ENCODE measurements at places on chromosomes 12 and 14. TPM values are rescaled to one million over a fixed set of nuclear protein-coding genes. Genes with fewer than 3 reads are reported as not detected.

The PTPRQ gene
- total RNA-seq, result not detected

The GAS2L3 gene
- total RNA-seq, result 38.7 TPM

The LRRIQ1 gene
- 0.89 TPM for total RNA-seq

The SLC10A1 gene
- not detected for total RNA-seq

The KCNC2 gene
- not detected for total RNA-seq

The TAS2R43 gene
- total RNA-seq, result not detected

The TOMM20L gene
- not detected for total RNA-seq

The KRT71 gene
- total RNA-seq, result not detected

The RND1 gene
- 2.0 TPM for total RNA-seq

The CD163L1 gene
- 27.0 TPM for total RNA-seq

The MIP gene
- total RNA-seq, result 0.79 TPM

The PTPN21 gene
- 7.6 TPM for total RNA-seq

DNA sequence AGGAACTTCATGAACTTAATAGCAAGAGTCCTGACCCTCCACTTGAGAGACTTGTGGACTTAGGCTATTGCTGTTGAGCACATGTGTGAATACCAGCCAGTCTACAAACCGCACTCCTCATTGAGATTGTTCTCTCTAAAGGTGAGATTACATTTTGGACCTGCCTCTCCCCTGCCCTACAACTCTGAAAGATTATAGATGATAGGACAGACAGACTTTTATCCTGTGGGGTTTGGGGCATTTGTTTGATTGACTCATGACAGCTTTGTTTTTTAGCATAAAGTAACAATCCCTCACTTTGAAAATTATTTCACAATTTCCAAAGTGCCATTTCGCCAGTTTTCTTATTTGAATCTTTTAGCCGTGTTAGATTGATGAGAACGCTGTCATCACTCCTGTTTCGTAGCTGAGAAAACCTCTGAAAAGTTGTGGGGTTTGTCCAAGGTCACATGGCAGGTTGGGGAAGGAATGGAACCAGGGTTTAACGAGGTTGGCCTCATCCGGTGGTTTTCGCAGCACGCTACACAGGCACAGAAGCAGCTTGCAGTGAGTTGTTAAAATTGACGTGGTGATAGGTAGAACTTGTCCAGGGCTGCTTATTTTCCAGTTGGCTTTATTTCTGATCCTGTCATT lies 836 bp downstream of the EVL start:
- no peaks in the 10 kb centered on the region for H3K36me3 ChIP-seq
- H3K27ac ChIP-seq, result no peak overlapping the region
- no peak for DNase-seq
- peaks cover 6% of the 10 kb centered on the region for H3K4me1 ChIP-seq
- H3K4me3 ChIP-seq, result no peak overlapping the region

DNA sequence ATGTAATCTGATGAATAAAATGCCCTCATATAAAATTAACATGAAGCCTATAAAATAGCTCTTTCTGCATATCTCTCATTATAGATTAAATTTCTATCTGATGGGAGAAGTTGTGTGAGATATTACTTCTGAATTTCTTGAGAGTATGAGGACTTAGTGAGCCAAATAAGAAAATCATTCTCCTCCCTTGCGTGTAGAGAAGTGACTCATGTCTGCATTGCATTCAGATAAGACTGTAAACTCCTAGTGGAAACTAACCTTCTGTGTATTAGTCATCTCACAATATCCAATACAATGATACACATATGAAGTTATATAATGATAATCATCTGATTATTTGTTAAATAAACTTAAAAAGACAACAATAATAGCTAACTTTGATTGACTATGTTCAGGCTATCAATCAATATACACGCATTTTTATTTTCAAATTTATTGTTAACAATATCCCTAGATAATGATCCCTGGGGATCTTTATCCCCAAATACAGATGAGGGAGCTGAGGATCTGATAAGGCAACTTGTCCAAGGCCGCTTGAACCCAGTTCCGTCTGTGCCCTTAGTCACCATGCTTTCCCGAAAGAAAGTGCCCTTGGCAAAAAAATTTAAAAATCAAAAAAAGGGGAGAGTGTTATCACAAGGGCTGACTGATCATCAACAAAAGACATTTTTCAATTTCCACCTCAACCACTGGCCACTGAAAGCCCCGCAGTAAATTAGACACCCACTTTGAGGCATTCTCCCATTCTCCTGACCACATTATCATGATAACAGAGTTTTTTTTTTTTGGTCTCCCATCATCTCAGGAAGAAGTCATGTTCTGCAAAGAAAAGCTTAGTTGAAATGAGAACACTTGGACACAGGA lies 189.2 kb upstream of the RASSF8 start:
- H3K4me3 ChIP-seq, result no peak overlapping the region
- no peak for DNase-seq
- no peaks in the 10 kb centered on the region for H3K36me3 ChIP-seq
- H3K27ac ChIP-seq, result no peak overlapping the region
- H3K4me1 ChIP-seq, result no peaks in the 10 kb centered on the region

GRCh38 chr14:34318014-34318413 lies 144.0 kb downstream of the SPTSSA start:
- no peak overlapping the region for H3K27ac ChIP-seq
- H3K36me3 ChIP-seq, result no peaks in the 10 kb centered on the region
- no peaks in the 10 kb centered on the region for H3K4me1 ChIP-seq
- H3K4me3 ChIP-seq, result no peak overlapping the region
- no peak for DNase-seq
- peaks cover 9% of the 10 kb centered on the region for H3K27me3 ChIP-seq

GRCh38 chr12:98228683-98229539 lies 286.5 kb upstream of the TMPO start:
- no peaks in the 10 kb centered on the region for H3K4me1 ChIP-seq
- DNase-seq, result no peak
- H3K27ac ChIP-seq, result no peak overlapping the region
- H3K27me3 ChIP-seq, result peaks cover 18% of the 10 kb centered on the region
- H3K36me3 ChIP-seq, result no peaks in the 10 kb centered on the region

- H3K4me1 ChIP-seq, result no peaks in the 10 kb centered on the region
- DNase-seq, result no peak
- H3K36me3 ChIP-seq, result no peaks in the 10 kb centered on the region
- no peaks in the 10 kb centered on the region for H3K27me3 ChIP-seq
Measured at GRCh38 chr12:18045446-18045992, 44.5 kb downstream of the RERGL start.

GRCh38 chr12:39574378-39574777 lies 45.2 kb downstream of the ABCD2 start:
- no peaks in the 10 kb centered on the region for H3K36me3 ChIP-seq
- no peak overlapping the region for H3K4me3 ChIP-seq
- no peaks in the 10 kb centered on the region for H3K27me3 ChIP-seq
- H3K27ac ChIP-seq, result no peak overlapping the region

DNA sequence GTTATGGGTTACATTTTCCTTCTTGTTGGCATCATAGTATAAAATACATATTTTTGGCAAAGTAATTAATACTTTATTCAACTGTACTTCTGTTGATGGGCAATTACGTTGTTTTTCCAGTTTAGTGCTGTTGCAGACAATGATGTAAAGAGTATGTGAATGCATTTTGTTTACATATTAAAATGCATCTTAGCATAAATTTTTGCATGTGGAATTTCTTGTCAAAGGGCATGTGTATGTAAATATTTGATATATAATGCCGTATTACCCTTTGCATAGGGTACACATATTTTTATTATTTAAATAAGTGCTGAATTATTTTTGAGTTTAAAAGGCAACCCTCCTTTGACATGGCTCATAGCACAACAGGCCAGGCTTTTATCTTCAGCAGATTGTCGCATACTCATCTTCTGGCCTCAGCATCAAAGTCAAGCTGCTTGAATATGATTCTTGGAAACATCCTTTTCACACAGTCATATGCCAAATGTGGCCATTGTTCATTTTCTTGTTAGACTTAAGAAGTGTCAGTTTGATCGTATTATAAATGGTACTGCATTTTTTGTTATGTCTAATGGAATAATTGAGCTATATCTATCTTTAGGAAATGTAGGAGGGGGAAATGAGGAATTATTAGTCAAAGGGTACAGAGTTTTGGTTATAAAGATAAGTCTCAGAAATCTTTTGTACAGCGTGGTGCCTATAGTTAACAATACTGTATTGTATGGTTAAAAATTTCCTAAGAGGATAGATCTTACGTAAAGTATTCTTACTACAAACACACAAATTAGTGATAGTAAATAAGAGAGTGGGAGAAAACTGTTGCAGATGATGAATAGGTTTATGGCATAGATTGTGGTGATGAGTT lies 138.5 kb downstream of the FUT8 start:
- no peak overlapping the region for H3K27ac ChIP-seq
- no peak overlapping the region for H3K4me3 ChIP-seq
- no peaks in the 10 kb centered on the region for H3K27me3 ChIP-seq
- no peaks in the 10 kb centered on the region for H3K36me3 ChIP-seq
- no peak for DNase-seq
- no peaks in the 10 kb centered on the region for H3K4me1 ChIP-seq

DNA sequence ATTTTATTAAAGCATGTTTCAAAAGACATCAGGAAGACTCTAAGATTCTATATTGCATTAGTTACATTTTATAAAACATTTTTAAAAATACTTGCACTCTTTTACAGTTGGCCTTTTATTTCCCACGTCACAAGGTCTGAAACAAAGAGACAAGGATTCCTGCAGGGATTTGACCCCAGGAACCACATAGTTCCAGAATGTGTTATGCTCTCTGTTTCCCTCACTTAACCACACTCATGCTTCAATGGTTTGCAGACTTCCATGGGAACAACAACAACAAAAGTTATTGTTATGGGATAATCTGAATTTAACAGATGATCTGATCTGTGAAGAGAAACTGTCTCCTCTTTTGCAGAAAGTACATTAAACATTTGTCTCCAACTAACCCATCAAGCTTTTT lies 104.3 kb upstream of the PPFIA2 start:
- no peak overlapping the region for H3K4me3 ChIP-seq
- no peak for DNase-seq
- no peaks in the 10 kb centered on the region for H3K4me1 ChIP-seq
- H3K36me3 ChIP-seq, result no peaks in the 10 kb centered on the region
- H3K27me3 ChIP-seq, result no peaks in the 10 kb centered on the region

GRCh38 chr12:113228394-113229028 lies 7.2 kb downstream of the TPCN1 start:
- DNase-seq, result no peak
- no peak overlapping the region for H3K4me3 ChIP-seq
- H3K36me3 ChIP-seq, result peaks cover 23% of the 10 kb centered on the region
- H3K27me3 ChIP-seq, result no peaks in the 10 kb centered on the region
- peaks cover 38% of the 10 kb centered on the region for H3K4me1 ChIP-seq

- no peak overlapping the region for H3K27ac ChIP-seq
- no peaks in the 10 kb centered on the region for H3K36me3 ChIP-seq
- H3K27me3 ChIP-seq, result no peaks in the 10 kb centered on the region
- DNase-seq, result no peak
- H3K4me1 ChIP-seq, result no peaks in the 10 kb centered on the region
Measured at GRCh38 chr12:127761880-127762279, 505.1 kb upstream of the TMEM132C start.

- no peaks in the 10 kb centered on the region for H3K36me3 ChIP-seq
- no peak for DNase-seq
- peaks cover 6% of the 10 kb centered on the region for H3K4me1 ChIP-seq
Measured at GRCh38 chr14:22657861-22658260, 13.7 kb upstream of the OR6J1 start.

GRCh38 chr12:22860926-22861325 lies 236.0 kb downstream of the ETNK1 start:
- DNase-seq, result no peak
- no peak overlapping the region for H3K27ac ChIP-seq
- no peaks in the 10 kb centered on the region for H3K36me3 ChIP-seq
- peaks cover 20% of the 10 kb centered on the region for H3K27me3 ChIP-seq

- no peak overlapping the region for H3K4me3 ChIP-seq
- no peak for DNase-seq
- H3K27me3 ChIP-seq, result no peaks in the 10 kb centered on the region
- peaks cover 19% of the 10 kb centered on the region for H3K4me1 ChIP-seq
Measured at GRCh38 chr12:124449623-124450375, 117.6 kb downstream of the NCOR2 start.

DNA sequence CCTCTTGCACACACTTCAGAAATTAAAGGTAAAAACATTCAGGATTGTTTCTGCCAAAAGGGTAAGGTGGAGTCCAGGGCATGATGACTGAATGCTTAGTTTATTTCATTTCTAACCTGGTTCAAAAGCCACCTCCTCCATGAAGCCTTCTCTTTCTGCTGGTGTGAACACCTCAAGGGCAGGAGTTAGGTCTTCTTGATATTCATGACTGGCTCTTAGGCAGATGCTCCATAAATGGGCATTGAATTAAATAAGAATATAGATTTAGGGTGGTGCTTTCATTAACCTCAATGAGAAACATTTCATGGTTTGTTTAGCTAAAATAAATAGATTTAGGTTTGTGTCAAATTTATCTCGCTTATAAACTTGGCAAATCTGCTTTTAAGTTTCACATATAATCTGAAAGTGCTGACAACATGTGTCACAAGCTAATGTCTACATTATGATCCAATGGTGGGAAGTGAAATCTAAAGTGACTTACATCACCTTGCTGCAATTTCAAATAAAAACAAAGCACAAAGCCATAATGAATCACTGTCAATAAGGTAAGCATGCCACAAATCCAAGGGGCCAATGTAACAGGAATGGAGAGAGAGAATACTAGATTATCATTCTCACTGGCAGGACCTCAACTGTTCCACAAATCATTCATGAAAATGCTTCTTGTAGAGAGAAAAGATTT lies 72.7 kb upstream of the GRIP1 start:
- no peaks in the 10 kb centered on the region for H3K4me1 ChIP-seq
- no peak overlapping the region for H3K27ac ChIP-seq
- no peaks in the 10 kb centered on the region for H3K36me3 ChIP-seq
- no peak overlapping the region for H3K4me3 ChIP-seq
- peaks cover 76% of the 10 kb centered on the region for H3K27me3 ChIP-seq

GRCh38 chr14:51979088-51979709 lies 10.1 kb upstream of the RTRAF start:
- peaks cover 6% of the 10 kb centered on the region for H3K4me1 ChIP-seq
- H3K27ac ChIP-seq, result no peak overlapping the region
- H3K36me3 ChIP-seq, result no peaks in the 10 kb centered on the region
- DNase-seq, result peak; percentile 72

- H3K27me3 ChIP-seq, result no peaks in the 10 kb centered on the region
- H3K4me3 ChIP-seq, result no peak overlapping the region
- no peak for DNase-seq
- H3K27ac ChIP-seq, result no peak overlapping the region
Measured at GRCh38 chr14:91284146-91284790, 39.8 kb upstream of the GPR68 start.

GRCh38 chr12:20657496-20657895 lies 37.6 kb upstream of the SLCO1C1 start:
- no peak for DNase-seq
- H3K4me3 ChIP-seq, result no peak overlapping the region
- H3K36me3 ChIP-seq, result no peaks in the 10 kb centered on the region
- no peaks in the 10 kb centered on the region for H3K4me1 ChIP-seq

- H3K27me3 ChIP-seq, result no peaks in the 10 kb centered on the region
- no peak overlapping the region for H3K27ac ChIP-seq
- H3K4me1 ChIP-seq, result peaks cover 8% of the 10 kb centered on the region
- no peak for DNase-seq
- no peak overlapping the region for H3K4me3 ChIP-seq
- H3K36me3 ChIP-seq, result no peaks in the 10 kb centered on the region
Measured at GRCh38 chr14:72545411-72546311, 348.2 kb downstream of the DPF3 start.
